IPS DF 6.9 (cell line): ENCODE measurements at places on chromosomes 1 and 21.

DNA sequence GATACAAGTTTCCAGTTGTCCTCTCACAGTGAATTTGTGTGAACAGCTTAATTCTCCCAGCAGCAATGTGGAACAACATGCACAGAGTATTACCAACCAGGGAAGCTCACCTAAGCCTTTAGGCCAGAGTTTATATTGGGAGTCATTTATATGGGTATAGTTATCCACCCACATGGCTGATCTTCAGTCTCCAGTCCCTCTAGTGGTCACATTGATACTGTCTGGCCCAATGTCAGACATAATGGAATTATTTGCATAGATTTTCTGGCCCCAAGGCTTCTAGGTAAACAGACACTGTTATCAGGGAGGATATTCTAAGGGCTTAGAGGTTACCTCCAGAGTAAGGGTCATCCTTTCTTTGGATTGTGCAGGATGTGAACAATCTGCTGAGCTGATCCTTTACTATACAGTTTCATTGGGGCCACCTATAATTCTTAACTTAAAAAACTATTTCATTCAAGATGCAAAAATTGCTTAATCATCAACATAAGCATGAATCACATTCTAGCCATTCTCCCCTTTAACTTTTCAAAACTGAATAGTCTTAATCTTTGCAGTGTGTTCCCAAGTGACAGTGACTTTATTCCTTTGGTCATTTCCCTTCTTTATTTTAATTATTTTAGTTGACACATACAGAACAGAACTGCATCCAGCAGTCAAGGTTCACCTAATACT is 210.9 kb downstream of the LTN1 start:
- DNase-seq: no peak

DNA sequence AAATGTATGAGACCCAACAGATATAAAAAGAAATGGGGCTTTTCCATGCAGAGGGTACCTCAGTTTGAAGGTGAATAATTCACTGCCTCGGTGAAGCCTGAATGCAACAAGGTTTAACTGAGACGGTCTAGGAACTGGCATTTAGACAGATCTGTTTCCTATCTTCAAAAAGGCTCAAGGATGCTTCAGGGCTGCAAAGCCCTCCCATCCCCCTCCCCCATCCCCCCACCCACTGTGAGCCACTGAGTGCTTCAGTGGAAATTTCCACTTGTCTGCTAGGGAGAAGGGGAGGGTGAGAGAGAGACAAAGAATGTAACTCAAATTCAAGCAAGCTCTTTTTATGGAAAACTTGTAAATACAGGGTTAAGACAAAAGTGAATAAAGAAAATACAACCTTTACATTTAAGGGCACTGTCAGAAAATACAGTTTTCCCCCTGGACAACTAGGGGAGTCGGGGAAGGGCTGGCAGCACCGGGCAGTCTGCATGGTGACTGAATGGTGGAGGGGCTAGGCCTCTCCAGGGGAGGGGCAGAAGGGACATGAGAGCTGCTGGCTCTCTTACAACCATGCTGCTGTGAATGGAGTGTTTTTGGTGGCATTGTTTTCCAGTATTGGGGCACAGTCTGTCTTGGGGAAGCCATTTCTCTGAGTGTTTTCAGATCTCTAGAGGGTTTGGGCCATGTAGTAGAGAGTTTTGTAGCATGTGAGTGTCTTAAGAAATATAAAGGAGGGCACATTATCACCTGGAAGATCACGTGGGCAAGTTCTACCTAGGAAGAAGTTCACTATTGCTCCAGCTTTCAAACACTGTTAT is 56.7 kb downstream of the MRPS6 start:
- DNase-seq: no peak

- DNase-seq: no peak
Observed at GRCh38 chr1:39666772-39667171, 5.1 kb downstream of the NT5C1A start.

DNA sequence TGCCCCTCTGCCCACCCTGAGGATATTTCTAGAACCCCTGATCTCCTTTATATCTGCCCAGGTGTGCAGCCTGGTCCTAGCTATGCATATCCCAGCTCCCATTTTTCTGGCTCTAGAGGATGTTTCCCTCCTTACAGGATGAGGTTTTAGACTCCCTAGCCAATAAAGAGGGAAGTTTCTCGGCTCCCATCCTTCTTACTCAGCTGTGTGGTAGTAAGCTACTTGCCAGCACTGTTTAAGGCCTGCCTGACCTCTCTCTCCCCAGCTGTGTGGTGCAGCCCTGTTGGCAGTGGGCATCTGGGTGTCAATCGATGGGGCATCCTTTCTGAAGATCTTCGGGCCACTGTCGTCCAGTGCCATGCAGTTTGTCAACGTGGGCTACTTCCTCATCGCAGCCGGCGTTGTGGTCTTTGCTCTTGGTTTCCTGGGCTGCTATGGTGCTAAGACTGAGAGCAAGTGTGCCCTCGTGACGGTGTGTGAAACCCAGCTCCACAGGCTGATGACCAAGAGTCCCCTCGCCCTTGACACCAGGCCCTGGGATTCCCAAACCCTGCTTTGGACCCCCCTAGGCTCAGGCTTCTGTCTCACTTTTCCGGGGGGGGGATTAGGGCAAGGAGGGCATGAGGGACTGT is 7.8 kb upstream of the P3R3URF start:
- DNase-seq: no peak
